ENCODE measurements at places on chromosomes 4 and X.

DNA sequence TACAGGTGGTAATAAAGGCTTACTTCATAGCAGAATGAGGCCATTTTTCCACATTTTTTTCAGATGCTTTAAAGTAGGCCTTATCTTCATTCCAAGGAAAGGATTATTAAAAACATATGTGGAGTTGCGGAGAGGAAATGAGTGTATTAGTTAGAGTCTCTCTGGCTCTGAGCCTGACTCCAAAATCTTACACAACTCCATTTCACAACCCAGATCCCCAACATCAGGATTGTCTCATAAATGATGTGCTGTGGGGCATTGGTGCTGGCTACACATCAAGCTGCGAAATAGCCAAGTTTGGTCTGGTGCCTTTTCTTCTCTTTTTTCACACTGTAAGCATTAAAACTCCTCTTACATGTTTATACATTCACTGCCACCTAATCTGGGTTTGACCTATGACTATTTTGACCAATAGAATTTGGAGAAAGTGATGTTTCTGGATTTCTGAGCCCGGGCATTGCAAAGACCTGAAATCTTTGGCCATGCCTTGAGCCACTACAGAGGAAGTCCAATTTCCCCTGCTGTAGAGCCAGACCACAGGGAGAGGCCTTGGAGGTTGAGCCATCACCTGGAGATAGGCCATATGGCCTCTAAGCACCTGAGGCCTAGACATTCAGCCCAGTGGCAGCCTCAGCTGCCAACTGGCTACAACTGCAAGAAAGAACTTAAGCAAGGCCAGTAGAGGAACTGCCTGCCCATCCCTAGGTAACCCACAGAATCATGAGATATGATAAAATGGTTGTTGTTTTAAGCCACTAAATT lies 16.7 kb upstream of the SOD3 start:
- DNase-seq = no peak

GRCh38 chr4:183702492-183702891 lies 43.4 kb downstream of the TRAPPC11 start:
- DNase-seq = no peak

DNA sequence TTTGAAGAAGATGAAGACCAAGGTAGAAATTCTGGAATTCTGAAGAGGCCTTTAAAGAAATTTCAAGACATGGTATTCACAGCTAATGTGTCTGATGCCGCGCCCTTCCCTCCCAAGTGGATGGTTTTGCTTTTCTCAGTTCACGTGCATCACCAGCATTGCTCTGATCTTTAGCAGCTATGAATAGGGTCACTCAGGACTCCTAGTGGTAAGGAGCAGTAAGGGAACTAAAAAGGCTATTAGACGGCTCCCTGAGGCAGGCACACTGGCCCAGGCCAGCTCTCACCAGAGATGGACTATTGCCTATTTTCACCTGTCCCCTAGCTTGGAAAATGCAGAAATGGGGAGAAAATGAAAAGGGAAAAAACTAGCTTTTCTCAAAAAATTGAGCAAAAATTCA lies 447.5 kb upstream of the RASGEF1B start:
- DNase-seq = no peak

GRCh38 chrX:54992911-54993622 lies 921 bp downstream of the PFKFB1 start:
- no peak for DNase-seq

DNA sequence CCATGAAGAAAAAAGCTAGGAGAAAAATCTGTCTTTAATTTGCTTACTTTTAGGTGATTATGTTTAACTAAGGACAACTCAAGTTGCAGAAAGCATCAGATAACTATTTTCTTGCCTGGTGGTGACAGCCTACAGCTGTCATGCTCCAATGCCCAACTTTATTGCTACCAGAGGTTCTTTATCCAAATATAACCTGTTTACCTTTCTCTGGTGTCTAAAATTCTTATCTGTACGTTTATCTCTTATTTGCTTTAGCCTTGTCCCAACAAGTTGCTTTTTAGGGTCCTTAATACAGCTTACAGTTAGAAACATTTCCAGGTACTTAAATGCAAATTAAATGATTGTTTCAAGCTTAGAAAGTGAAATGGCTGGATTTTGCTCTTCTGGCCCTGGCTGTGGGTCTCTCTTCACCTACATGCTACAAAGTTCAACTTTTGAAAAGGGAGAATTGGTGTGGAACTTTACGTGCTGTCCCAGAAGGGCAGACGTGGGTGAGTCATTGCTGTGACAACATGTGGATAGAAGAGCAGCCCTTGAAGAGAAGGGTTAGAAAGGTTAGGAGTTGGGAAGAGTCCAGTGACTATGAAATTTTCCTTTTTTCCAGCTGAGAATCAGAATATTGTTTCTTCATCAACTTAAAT lies 60.7 kb downstream of the HPGD start:
- no peak for DNase-seq
